Sigmoid colon (tissue), 7 donors: ENCODE measurements at places on chromosomes 5 and 9. TPM values are rescaled to one million over a fixed set of nuclear protein-coding genes. Genes with fewer than 3 reads are reported as not detected.

PCDHA1 gene
- not detected for total RNA-seq

LHX6 gene
- 4.7 TPM for total RNA-seq

GPX8 gene
- total RNA-seq: 16.8 TPM

GFRA3 gene
- total RNA-seq: 0.81 TPM

GLRA1 gene
- not detected for total RNA-seq

CTXN3 gene
- total RNA-seq: not detected

SOHLH1 gene
- total RNA-seq: not detected

BNC2 gene
- total RNA-seq: 205 TPM

OR1K1 gene
- total RNA-seq: not detected

IL9 gene
- not detected for total RNA-seq

OTULIN gene
- total RNA-seq: 26.4 TPM

BHMT2 gene
- total RNA-seq: 36.8 TPM

OR13C5 gene
- total RNA-seq: not detected

KCNN2 gene
- 5.3 TPM for total RNA-seq

CRHBP gene
- not detected for total RNA-seq

FABP6 gene
- total RNA-seq: not detected

ARL14EPL gene
- not detected for total RNA-seq

C5orf52 gene
- not detected for total RNA-seq

ADAMTS16 gene
- 5.3 TPM for total RNA-seq

EGR1 gene
- total RNA-seq: 18.5 TPM

CENPH gene
- total RNA-seq: 3.0 TPM

SLC45A2 gene
- not detected for total RNA-seq

TMEM174 gene
- total RNA-seq: not detected

ADRA1B gene
- 0.66 TPM for total RNA-seq

TRPM6 gene
- not detected for total RNA-seq

SGCD gene
- 8.2 TPM for total RNA-seq

SARDH gene
- 3.0 TPM for total RNA-seq

SNX30 gene
- total RNA-seq: 6.4 TPM

N4BP3 gene
- total RNA-seq: 3.0 TPM

NR5A1 gene
- total RNA-seq: not detected

TDRD7 gene
- total RNA-seq: 10.5 TPM

C9 gene
- not detected for total RNA-seq

CXCL14 gene
- 15.5 TPM for total RNA-seq

CBY3 gene
- not detected for total RNA-seq

LPAR1 gene
- total RNA-seq: 30.7 TPM

BTNL9 gene
- 5.0 TPM for total RNA-seq

ADAMTS12 gene
- total RNA-seq: 1.8 TPM

CCDC183 gene
- total RNA-seq: 0.71 TPM
